Smooth muscle cell of the umbilical artery (primary cell): ENCODE measurements at places on chromosomes 7 and 10. TPM values are rescaled to one million over a fixed set of nuclear protein-coding genes. Genes with fewer than 3 reads are reported as not detected.

NSUN5 gene
- total RNA-seq = 14.8 and 16.1 TPM in 2 replicates

GGCT gene
- 19.0 and 20.2 TPM in 2 replicates for total RNA-seq

SFRP4 gene
- total RNA-seq = 0.14 and 0.89 TPM in 2 replicates

ELAPOR2 gene
- 1.8 and 8.9 TPM in 2 replicates for total RNA-seq

EN2 gene
- under 0.01 TPM in 1 of 2 replicates, not detected in the other for total RNA-seq

DPY19L1 gene
- total RNA-seq = 52.0 and 55.9 TPM in 2 replicates

GLCCI1 gene
- 9.2 and 13.1 TPM in 2 replicates for total RNA-seq

CFAP43 gene
- total RNA-seq = under 0.01 and 0.18 TPM in 2 replicates

SPAM1 gene
- not detected in 2 replicates for total RNA-seq
